ENCODE measurements at places on chromosomes 1 and 21.

DNA sequence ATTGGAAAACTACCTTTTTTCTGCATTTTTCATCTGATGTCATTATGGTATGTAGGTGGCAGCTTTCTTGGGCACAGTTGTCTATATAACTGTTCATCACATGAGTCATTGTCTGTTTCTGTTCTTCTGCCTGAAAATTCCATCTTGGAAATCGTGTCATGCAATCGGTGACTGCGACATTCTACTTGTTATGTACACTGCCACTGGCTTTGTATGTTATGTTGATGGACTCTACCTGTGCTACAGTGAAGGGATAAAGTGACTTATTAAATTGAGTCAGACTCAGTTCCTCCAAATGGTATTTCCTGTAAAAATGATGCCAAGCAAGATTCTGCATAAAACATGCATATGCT is 8.6 kb downstream of the SMAP2 start:
- DNase-seq: no peak

DNA sequence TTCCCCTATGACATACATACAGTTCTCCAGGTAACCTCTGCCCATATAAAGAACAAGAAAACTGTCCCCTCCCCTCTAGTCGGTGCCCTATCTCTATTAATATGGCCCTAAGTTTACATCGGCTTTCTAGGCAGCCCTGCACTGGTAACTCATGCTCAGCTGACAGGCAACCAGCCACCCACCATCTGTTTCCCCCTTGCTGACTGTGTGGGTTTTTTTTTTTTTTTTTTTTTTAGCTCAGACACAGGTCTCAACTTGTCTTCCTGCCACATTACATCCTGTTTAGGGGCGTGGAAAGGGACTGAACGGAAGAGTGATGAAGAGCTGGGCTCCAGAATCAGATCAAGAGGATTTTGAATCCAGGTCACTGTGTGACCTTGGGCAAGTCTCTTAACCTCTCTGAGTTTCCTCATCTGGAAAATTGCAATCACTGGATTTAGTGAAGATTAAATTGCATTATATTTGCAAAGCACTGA is 14.0 kb downstream of the LAPTM5 start:
- DNase-seq: no peak

DNA sequence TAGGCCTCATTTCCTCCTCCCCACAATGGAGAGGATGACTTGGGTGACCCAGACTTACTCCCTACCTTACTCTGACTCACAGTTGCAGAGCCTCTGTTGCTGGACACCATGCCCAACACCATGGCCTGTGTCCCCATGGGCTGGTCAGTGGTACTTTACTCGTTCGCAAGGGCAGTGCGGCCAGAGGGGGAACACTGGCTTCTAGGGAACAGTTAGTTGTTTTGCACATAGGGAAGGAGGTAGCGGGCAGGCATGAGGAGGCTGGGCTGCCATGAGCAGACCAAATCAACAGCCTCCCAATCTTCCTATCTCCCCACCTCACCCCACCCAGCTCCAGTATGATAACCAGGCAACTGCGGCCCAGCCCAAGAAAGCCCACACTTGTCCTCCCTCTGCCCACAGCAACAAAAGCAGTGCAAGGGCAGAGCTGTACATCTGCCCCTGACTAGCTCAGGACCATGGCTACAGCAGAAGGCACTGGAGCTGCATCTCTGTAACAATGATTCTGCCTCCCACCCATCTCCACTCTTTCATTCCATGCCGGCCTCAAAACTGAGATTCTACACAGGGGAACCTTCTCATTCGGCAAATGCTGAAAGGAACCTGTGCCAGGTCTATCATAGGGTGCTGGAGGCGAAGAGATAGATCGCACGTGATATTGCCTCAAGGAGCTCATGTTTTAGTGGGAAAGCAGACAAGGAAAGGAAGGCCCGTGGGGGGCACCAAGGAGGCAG is 18.6 kb downstream of the TAL1 start:
- no peak for DNase-seq

- no peak for DNase-seq
These were observed 4.9 kb upstream of the C1orf167 start for GRCh38 chr1:11757047-11757446.

- no peak for DNase-seq
These were observed 1.5 kb upstream of the NCAM2 start for GRCh38 chr21:20996421-20997310.

- DNase-seq: no peak
These were observed 1.9 kb upstream of the CFH start for GRCh38 chr1:196649990-196650389.

DNA sequence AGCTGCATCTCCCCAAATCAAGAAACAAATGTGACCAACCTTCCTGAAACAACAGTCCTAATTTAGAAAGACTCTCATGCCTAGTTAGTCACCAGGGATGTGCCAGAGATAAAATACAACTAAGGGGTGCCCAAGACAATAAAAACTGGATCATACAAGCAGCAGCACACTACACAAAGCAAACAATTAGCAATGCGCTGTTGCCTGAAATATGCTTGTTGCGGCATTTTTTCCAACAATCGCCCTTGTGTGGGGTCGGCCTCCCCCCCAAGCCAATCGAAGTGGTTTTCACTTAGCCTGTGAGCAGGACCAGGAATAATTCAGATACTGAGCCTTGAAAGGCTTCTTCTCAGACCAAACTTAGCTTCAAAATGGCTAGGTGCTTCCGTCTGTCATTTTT is 1.4 kb upstream of the STMN1 start:
- no peak for DNase-seq

- DNase-seq: peak; percentile 40
These were observed 4.7 kb downstream of the C1orf35 start for GRCh38 chr1:228098323-228098931.

- no peak for DNase-seq
These were observed 70.5 kb upstream of the PGD start for GRCh38 chr1:10328180-10328963.

GRCh38 chr1:219152751-219153150 is 20.9 kb upstream of the LYPLAL1 start:
- DNase-seq: no peak

DNA sequence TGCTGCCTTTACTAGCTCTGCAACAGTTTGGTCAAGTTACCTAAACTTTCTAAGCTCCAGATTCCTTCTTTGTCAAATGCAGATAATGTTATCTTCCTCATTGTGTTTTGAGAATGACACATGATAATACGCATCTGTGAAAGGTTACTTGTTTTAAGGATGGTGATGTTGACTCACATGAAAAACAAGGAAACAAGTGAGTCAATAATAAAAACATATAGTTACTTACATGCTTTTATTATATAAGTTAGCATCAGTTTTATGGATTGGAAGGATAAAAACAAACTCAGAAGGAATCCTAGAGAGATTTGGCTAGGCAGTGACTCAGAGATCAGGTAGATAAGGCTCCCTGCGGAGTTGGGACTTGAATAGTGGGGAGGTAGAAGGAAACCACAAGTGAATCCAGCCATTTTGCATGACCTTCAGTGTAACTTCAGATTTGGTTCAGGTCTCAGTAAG is 144.6 kb downstream of the LMO4 start:
- DNase-seq: no peak

DNA sequence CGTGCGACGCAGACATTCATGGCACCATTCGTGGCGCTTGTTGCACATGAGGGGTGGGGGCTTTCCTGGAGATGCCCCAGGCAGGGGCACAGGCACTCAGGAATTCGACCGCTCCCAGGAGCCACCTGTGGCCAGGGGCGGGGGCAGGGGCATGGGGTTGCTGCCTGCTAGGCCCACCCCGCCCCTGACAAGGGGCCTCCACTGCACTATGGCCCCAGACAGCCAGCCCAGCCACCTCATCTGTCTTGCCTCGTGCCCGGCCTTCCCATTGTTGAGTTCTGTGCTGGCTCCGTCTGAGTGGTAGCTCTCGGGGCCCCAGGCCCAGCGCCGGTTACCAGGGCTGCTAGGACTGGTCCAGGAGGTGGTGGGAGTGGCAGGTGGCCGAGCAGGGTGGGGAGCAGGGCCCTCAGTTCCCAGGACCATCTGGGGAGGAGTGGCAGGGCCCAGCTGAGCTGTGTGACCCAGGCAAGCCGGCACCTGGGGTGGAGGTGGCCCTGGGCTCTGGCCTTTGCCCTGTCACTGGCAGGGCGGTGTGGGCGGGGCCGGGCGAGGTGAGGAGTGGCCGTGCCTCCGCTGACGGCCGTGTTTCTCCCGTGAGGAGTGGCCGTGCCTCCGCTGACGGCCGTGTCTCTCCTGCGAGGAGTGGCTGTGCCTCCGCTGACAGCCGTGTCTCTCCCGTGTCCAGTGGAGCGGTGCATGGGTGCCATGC is 1.9 kb downstream of the PLCH2 start:
- DNase-seq: no peak

GRCh38 chr1:89609781-89610456 is 23.0 kb upstream of the LRRC8C start:
- no peak for DNase-seq

DNA sequence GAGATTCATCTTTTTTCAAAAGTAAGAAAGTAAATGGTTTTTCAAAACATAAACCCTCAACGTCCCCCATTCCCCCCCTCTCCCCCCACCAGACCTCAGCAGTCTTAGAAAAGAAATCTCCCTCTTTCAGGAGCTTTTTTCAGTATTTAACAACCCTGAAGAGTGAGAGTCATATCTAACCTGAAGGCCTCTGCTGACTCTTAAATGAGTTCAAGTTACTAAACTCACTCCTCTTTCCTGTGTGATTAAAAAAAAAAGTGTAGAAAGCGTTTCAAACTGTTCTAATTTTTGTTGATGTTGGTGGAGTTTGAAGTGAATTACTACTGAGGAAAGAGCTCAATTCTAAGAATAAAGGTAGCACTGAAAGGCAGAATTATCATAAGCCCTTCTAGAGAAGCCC is 93.7 kb downstream of the VAV3 start:
- DNase-seq: no peak

GRCh38 chr1:50422946-50423669 is at the start of gene DMRTA2:
DMRTA2 (minus strand) TSS chr1:50423443; CDS start chr1:50421536, 1,907 bp downstream.
- DNase-seq: no peak

DNA sequence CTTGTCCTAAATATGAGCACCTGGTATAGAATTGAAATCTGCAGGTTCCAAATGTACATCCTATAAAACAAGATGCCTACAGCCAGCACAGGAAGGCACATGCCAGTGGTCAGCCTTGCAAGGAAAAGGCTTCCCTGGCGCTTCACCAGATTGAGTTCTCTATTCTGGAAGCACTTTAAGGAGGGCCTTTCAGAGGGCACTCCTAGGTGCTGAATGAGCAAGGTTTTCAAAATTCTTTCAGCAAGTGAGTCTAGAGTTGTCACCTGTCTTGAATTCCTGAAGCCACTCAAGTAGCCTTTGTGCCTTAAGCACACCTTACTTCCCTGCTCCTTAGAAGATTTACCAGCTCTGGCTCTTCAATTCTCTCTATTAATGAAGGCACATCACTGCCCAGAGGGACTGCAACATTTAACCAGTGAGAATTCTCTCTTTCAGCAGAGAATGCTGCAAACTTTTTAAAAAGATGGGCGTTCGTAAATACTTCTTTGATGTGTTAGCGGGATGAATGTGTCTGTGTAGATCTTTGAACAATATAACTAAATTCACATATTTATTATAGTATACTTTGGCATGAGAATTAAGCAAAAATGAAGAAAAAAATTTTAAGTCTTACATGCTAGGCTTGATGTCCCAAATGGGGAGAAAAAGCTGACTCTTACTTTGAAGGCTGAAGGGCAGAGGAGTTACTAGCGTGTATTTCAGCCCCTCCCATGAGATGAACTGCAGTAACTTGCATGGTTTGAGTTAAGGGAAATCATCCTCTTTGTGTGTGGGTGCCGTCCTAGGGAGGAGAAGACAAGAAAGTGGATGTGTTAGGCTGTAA is 162.0 kb downstream of the NTPCR start:
- DNase-seq: no peak

- DNase-seq: no peak
These were observed 6.2 kb downstream of the HSD11B1 start for GRCh38 chr1:209710847-209711246.

- DNase-seq: no peak
These were observed 1.3 kb upstream of the LSS start for GRCh38 chr21:46229923-46230260.

DNA sequence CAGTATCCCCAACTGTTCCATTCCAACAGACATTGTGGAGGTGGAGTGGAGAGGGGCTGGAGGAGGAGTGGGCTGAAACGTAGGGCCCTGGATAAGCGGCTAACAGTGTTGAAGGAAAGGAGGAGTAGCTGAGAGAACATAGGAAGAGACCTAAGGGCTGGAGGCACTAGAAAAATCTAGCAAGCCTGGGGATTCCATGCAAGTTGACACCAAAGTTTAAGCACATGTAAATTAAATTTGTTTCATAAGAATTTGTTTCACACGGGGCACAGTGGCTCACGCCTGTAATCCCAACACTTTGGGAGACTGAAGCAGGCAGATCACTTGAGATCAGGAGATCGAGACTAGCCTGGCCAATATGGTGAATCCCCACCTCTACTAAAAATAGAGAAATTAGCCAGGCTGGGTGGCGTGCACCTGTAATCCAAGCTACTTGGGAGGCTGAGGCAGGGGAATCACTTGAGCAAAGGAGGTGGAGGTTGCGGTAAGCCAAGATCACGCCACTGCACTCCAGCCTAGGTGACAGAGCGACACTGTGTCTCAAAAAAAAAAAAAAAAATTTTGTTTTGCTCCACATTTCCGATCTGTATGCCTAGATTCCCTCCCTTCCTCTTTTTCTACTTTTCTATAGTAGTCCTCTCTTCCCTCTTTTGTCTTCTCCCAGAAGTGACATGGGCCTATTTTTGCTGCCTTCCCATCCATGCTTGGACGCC is 530 bp upstream of the CD244 start:
- DNase-seq: no peak

GRCh38 chr1:117818456-117818855 is 111.0 kb downstream of the GDAP2 start:
- DNase-seq: no peak

- DNase-seq: no peak
These were observed 11.5 kb downstream of the RO60 start for GRCh38 chr1:193070942-193071341.

GRCh38 chr1:114547076-114547475 is 34.3 kb downstream of the BCAS2 start:
- DNase-seq: no peak

DNA sequence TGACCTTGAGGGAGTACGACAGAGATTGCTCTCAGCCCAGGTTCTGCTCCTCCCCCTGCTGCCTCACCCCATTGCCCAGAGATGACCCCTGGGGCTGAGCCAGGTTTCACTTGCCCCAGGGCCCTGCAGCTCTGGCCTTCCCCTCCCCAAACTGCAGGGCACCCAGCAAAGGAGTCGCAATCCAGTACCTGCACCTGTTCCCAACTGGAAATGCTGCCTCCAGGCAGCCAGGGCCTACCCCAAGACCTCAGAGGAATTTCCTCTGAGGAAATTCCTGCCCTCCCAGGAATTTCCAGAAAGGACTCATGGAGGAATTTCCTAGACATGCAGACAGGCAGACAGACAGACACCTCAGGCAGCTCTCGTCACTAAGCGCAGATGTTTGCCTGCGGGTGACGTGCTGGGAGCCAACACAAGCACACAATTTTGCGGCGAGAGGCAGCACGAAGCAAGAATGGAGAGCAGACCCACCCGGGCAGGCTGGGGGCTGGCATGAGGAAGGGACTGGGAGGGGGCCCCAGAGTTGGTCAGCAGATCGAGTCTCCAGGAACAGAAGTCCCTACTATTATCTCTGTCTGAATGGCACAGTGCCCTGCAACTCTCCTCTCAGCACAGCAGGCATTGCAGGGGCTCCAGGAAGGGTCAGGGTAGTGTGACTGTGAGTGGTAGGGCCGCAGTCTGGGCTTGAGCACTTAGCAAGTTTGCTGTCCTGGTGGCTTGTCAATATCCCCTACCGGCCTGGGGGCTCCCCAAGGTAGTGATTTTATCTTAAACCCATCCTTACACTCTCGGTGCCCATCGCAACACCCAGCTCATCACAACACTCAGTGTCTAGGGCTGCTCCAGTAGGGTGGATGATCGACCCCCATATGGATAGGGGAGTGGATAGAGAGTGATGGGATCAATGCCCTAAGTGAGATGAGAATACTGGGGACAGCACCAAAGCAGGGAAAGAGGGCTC is 2.9 kb upstream of the EFNA1 start:
- no peak for DNase-seq

Measured in Peyer's patch (tissue), 4 donors.